ENCODE measurements at places on chromosomes 1 and 21.
A peak's percentile ranks its signal among the peaks of the same experiment; 100 is the strongest.

- no peak for DNase-seq
Observed at GRCh38 chr1:153563991-153564390, 1.7 kb downstream of the S100A2 start.

DNA sequence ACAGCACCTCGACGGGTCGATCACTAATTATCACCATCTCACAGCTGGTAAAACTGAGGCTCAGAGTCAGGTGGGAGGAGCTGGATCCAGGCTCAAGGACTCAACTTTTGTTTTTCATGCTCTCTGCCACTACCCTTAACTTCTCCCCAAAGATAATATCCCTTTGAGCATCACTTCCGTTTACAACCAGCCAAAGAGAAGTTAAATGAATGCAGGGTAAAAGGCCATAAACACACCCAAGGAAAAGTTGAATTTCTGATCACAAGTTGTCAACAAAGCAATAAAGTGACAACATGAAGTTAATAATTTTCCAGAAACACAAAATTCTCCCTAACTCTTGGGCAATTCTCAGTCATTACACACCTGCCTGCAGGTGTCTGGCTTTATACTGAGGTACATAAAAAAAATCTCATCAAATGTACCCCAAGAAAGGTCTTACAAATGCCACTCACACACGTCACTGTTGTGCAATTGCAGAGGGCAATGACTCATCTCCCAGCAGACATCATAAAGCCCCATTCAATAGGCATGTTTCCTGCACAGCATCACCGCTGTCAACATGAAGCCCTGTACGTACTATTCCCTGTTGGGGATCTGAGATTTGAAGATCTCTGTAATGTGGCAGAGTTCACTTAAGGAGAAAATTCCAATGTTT is 3.4 kb downstream of the OR2T11 start:
- DNase-seq = no peak

DNA sequence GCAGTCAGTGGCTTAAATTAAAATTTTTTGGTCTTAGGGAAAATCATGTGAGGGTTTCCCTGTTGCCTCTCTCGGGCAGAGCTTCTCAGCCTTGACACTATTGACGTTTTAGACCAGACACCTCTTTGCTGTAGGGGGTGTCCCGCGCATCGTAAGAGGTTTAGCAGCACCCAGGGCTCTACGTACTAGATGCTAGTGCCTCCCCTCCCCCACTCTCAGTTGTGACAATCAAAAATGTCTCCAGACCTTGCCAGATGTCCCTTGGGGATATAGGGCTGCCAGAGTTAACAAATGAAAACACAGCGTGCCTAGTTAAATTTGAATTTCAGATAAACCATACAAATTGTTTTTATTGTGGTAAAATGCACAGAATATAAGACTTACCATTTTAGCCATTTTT is 293.3 kb downstream of the DISC1 start:
- DNase-seq = no peak

DNA sequence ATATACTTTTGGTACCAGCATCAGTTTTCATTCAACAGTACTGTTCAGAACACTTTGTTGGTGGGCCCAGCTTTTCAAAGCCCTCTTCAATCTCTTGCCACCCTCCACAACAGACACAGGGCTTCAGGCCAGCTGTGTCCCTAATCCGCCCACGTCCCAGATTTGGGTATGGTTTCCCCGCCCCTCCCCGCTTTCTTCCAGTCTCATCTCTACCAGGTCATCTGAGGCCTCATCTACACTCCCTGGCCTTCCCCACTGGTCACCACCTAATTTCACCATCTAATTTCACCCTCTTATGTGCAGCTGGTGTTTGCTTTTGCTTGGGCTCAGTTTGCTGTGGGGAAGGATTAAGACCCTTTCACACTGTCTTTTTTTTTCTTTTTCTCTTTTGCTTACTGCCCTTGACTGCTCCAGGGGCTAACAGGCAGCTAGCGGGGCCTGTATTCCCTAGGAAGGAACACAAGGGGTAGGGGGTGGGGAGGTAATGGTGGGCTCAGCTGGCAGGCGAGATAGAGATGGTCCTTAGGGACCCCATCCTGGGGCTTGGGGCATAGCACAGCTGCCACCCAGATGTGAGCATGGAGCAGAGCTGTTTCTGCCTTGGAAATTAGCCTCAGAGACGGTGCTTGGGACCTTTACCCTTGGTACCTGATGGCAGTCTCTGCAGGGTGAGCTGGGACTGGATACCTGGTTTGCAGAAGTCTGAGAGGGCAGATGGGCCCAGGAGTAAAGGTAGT is 3.8 kb upstream of the EPB41 start:
- DNase-seq = no peak

DNA sequence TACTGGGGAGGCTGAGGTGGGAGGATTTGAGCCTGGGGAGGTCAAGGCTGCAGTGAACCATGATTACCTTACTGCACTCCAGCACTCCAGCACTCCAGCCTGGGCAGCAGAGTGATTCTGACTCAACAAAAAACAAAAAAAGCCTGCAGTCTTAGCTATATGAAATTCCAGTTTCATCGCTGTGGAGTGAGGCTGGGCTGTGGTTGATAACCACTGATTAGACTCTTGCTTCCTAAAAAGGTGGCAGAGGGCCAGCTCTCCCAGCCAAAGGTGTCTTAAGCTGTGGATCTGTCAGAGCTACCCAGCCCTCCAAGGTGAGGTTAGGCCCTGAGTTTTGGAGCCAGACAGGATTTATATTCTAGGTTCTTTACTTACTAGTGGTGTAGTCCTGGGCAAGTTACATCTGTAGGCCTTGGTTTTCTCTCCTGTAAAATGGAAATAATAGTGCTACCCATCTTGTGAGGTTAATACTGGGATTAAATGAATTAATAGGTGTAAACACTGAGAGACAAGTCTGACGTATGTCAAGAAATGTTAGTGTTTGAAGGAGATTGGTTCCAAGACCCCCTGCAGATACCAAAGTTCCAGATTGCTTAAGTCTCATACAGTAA is 35.9 kb downstream of the TMCC2 start:
- no peak for DNase-seq

- peak; percentile 39 for DNase-seq
Observed at GRCh38 chr1:221035662-221036153, 156.5 kb downstream of the HLX start.

DNA sequence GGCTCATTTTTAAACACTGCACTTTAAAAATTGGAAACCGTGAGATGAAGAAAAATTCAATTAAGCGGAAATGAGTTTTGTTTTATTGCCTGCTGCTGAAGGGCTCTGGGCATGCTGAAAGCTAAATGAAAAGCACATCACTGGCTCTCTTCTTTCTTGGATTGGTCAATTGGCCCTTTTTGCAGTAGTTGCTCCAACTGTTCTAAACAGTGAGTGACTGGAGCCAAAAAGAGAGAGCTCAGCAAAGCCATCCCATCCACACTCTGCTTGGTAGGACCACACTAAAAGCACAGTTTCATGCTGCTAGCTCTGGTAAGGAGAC is 48.1 kb downstream of the LHX4 start:
- no peak for DNase-seq

DNA sequence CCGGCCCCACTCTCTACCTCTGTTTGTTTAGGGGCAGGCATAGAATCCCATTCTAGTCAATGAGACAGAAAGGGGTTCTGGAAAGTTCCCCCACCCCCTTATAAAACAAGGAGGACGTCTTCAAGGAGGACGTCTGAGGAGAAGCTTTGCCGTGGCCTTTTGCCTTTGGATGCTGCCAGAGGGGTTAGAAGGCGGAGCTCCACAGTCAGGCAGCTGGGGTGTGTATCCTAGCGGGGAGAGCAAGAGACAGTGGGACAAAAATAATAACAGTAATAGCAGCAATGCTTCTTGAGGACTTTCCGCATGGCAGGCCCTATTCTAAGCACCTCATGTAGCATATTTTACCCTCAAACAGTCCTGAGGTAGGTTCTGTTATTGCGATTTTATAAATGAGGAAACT is 48.2 kb upstream of the TENT5B start:
- no peak for DNase-seq

DNA sequence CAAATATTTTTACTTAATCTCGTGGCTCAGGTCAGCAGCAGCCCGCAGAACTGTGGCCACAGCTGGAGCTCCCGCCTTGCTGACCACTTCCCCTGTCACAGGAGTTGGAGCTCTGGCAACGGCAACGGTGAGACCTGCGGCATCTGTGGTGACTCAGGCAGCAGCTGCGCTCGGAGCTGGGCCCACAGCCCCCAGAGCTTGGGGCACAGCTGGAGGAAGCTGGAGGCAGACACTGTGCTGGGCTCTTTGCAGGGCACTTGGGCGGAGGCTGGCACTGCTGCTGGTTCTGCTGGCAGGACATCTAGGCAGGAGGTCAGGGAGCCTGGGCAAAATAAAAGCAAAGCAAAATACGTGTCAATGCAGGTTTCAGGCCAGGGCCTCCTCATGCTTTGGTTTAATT is at the start of gene LCE3A:
TSS of gene LCE3A (minus strand) at position 301 of the 400 bp plus-strand sequence. CDS start at position 301, 0 bp downstream.
- no peak for DNase-seq

GRCh38 chr1:232901255-232901654 is 49.2 kb upstream of the NTPCR start:
- DNase-seq = no peak

DNA sequence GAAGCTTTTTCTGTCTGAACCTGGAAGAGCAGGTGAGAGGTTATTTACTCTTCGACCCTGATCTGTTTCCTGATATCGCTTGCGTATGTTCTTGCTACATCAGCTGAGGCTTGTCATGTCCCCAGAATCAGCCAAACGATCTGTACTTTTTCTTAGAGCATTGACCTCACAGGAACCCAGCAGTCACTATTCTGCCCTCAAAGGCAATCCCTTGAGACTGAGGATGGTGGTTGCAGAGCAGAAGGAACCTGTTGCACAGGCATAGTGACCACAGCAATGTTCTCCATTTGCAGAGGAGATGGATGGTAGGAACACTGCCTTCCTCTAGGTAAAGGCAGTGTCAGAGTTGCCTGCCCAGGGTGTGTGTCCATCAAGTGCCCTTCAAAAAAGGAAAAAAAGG is 11.3 kb upstream of the LACTBL1 start:
- DNase-seq = no peak

Data from fibroblast of gingiva (primary cell).